Foreskin keratinocyte (primary cell): ENCODE measurements at places on chromosomes 6 and 20.

GRCh38 chr6:26183581-26184366, 96.5 kb downstream of the HFE start:
- peak; percentile 78 for DNase-seq

DNA sequence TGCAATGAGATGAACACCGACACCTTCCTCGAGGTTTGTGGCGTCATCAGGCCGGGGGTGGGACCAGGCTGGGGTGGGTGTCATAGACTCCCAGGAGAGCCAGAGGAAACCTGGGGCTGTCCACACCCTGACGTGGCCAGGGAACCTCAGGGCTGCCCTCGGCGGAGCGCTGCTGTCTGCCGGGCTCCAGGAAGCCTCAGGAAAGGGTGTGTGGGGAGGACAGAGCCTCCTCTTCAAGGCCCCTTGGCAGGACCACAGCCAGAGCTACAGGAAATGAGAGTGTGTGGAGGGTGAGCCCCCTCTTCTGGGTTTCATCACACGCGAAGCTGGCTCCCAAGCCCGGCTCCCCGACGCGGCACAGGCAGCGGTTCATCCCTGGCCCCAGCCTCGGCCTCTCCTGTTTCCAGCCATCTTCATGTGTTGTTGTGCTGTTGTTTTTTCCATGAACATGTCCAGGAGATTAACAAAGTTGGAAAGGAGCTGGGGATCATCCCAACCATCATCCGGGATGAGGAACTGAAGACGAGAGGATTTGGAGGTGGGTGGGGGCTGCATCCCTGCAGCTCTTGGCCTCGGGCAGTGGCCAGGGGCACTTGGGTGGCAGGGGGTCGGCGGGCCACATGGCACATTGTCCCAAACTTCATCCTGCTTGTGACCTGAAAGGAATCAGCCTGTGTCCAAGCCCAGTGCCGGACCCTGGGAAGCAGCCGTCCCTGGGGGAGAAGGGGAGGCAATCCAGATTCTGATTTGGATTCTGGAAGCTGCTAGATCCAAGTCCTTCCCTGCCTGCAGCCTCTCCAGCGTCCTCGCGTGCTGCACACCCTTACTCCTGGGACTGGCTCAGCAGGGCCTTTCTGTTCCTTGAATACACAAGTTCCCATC, 6.4 kb downstream of the NPEPL1 start:
- no peak for DNase-seq

- no peak for DNase-seq
Measured at GRCh38 chr20:53671370-53671769, 77.7 kb upstream of the ZNF217 start.

GRCh38 chr6:91291071-91291470, 704.2 kb upstream of the MAP3K7 start:
- DNase-seq, result no peak

- DNase-seq, result peak; percentile 62
Measured at GRCh38 chr6:44650947-44651346, 263.4 kb downstream of the CDC5L start.

DNA sequence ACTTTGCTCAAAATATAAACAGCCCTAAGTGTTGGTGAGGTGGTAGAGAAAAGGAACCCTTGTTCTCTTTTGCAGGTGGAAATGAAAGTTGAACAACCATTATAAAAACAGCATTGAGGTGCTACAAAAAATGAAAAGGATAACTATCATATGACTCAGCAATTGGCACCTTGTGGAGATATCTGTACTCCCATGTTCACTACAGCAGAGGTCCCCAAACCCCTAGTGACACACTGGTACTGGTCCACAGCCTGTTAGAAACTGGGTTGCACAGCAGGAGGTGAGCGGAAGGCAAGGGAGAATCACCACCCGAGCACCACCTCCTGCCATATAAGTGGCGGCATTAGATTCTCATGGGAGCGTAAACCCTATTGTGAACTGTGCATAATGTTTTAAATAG, 267.4 kb upstream of the THEMIS start:
- peak; percentile 19 for DNase-seq

DNA sequence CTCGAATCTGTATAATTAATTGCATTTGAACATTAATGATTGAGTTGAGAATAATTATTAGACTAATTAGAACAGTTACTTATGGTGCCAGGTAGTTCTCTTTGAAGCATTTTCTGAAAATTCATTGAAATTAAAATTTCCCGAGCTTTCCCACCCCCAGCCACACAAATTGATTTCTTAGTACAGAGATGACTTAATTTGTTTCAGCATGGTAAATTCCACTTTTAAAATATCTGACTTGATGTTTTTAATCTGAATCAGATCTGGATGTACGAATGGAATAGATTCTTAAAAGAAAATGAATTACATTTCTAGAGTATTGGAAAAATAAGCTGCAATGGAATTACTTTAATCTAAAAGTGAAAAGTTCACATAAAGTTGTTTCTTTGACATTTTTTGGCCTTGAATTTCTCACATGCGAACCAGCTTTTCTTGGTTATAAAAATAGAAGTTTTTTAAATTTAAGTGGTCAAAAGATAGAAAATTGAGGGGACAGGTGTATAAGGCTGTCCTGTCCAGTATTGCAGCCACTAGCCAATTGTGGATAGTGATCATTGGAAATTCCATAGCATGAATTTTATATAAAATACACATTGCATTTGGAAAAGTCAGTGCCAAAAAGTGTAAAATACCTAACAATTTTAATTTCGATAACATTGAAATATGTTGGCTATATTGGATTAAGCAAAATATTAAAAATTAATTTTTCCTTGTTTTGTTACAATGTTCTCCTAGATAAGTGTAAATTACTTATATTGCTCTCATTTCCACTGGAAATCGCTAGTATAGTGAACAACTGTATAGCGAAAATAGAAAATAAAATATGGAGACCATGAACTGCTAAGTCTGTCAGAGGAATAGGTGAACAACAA, 102.9 kb downstream of the OR2B2 start:
- no peak for DNase-seq

DNA sequence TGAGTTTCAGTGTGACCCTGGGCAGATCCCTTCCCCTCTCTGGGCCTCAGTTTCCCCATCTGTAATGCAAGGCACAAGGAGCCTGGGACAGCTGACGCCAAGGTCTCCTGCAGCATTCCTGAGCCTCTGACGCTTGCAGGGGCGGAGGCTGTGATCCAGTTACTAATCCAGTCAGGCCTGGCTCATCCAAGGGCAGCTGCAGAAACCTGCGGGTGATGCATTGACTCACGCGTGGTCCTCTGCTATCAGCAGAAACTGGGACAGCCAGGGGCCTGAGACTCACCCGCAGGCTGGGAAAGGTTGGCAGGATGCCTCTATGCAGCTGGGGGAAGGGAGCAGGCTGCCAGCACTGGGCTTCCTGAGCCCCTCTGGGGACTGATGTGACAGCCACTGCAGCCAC, 65.0 kb upstream of the SIRPA start:
- DNase-seq, result peak; percentile 98

DNA sequence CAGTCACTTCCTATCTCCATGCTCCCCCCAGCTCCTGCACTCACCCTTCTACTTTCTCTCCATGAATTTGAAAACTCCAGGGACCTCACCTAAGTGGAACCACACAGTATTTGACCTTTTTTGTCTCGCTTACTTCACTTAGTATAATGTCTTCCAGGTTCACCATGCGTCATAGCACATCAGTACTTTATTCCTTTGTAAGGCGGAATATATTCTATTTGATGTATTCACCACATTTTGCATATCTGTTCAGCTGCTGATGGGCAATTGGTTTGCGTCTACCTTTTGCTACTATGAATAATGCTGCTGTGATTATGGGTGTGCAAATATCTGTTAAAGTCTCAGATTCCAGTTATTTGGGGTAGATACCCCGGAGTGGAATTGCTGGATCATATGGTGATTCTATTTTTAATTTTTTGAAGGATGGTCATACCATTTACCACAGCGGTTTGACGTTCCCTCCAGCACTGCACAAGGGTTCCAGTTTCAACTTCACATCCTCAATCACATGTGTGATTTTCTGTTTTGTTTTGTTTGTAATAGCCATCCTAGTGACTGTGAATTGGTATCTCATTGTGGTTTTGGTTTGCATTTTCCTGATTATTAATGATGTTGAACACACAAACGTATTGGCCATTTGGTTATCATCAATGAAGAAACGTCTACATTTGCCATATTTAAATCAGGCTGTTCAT, 20.3 kb upstream of the SYNDIG1 start:
- DNase-seq, result no peak

GRCh38 chr6:100100776-100101175, 106.8 kb upstream of the MCHR2 start:
- no peak for DNase-seq

- DNase-seq, result no peak
Measured at GRCh38 chr20:11581271-11581670, 336.4 kb upstream of the BTBD3 start.

GRCh38 chr6:135243871-135244796, 63.0 kb downstream of the MYB start:
- DNase-seq, result peak; percentile 65

DNA sequence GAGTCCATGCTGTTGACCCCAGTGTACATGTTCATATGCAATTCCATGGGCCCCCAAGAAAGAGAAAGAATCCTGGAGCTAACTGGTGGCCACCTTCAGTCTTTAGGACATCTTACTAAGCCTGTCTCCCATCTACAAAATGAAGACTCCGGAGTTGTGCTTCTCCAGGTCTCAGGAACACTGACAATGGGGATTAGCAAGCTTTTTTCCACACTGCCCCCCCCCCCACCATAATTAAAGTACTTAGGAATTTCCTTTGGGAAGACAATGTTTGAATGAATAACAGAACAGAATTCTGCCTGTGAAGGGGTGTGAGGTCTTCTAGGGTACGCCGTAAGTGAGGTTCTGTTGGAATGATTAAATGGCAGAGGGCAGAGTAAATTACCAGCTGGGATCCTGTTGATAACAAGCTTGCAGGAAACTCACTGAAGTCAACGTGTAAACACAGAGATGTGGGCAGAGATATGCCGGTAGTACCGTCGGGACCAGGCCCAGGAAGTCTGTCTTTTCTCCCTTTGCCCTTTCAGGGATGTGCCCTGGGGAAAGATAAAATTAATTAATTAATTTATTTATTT, 63.1 kb downstream of the ANKRD6 start:
- DNase-seq, result no peak

- no peak for DNase-seq
Measured at GRCh38 chr6:35473075-35473849, 5.1 kb downstream of the RPL10A start.
